Foreskin fibroblast (primary cell): ENCODE measurements at places on chromosomes 12 and 14.
A peak's percentile ranks its signal among the peaks of the same experiment; 100 is the strongest.

GRCh38 chr12:1907652-1908611, 10.5 kb downstream of the CACNA2D4 start:
- DNase-seq = no peak

DNA sequence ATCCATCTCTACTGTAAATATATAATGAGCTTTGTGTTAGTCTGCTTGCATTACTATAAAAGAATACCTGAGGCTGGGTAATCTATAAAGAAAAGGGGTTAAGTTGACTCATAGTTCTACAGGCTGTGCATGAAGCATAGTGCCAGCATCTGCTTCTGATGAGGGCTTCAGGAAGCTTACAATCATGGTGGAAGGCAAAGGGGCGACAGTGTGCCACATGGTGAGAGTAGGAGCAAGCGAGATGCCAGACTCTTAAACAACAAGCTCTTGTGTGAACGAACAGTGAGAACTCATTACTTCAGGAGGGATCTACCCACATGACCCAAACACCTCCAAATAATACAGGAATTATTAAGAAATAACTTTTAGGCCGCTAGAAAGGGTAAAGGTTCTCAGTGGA, 28.1 kb downstream of the APOBEC1 start:
- no peak for DNase-seq

DNA sequence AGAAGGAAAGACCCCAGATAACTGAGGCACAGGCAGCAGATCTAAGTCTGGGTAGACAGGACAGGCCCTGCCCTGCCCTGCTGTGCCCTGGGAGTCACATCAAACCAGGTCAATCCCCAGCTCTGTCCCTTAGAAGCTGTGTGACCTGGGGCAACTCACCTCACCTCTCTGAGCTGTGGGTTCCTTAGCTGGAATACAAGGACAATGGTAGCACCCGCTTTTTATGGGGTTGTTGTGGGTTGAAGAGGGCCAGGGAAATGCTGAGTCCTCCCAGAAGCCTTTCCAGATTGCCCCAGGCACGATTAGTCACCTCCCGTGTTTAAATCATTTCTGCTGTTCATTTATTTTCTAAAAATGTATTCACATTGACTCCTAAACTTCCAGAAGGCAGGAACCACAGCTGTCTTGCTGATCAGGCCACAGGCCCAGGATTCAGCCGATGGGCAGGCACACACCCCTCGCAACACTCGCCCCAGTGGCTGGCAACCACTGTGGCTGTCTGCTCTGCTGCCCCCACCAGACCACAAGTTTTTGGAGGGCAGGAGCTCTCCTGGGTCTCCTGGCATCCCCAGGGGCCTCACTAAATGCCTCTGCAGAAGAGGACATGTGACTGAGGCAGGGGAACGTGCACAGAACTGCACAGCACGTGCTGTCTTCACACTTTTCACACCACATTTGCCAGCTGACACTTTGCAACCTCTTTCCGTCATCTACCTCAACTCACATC, 3.0 kb downstream of the SELPLG start:
- peak; percentile 89 for DNase-seq

GRCh38 chr12:94193168-94193567, 44.8 kb downstream of the PLXNC1 start:
- no peak for DNase-seq

DNA sequence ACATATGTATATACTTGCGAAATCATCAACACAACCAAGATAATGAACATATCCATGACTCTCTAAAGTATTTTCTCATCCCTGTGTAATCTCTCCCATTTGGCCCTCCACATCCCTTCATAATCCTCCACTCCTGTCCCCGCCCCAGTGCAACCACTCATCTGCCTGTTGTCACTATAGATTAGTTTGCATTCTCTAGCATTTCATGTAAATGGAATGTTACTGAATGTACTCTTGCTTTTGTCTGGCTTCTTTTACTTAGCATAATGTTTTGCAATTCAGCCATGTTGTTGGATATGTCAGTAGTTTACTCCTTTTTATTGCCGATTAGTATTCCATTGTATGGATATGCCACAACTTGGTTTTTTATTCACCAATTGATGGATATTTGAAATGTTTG, 99.1 kb downstream of the BICD1 start:
- DNase-seq = no peak

GRCh38 chr12:13209436-13210235, 13.1 kb downstream of the EMP1 start:
- DNase-seq = peak; percentile 43

- peak; percentile 20 for DNase-seq
Observed at GRCh38 chr14:59463787-59464485, 1.2 kb downstream of the GPR135 start.

DNA sequence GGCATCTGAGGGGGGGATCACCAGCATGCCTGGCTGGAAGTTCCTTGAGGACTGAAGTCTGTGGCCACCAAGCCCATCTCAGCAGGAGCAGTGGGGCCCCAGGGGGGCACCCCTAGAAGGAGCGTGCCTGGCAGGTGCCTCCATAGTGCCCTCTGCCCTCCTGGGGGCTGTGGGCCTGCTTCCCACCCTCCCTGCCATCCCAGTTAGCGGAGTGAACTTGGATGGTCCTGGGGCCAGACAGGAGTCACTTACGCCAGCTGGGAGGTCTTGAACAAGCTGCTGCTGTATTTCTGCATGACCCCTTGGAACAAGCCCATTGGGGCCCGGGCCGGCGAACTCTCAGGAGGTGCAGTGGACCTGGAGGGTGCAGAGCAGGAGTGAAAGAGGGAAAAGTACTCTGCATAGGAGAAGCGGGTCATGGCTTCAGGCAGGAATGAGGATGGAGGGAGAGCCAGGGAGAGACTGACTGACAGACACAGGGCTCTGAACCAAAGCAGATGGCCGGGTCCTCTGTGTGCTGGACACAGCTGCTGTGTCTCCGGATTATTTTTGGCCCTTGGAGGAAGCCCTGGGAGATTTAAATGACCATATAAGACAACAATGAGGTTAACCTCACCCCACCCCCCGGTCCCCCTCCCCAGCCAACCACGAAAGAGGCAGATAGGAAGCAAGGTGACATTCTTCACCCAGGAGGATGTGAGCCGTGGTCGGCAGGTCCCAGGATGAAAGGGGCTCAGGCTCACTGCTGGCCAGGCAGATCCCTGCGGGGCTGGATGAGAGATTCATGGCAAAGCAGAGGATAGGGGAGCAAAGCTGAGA, 19.6 kb downstream of the ASB2 start:
- DNase-seq = no peak

DNA sequence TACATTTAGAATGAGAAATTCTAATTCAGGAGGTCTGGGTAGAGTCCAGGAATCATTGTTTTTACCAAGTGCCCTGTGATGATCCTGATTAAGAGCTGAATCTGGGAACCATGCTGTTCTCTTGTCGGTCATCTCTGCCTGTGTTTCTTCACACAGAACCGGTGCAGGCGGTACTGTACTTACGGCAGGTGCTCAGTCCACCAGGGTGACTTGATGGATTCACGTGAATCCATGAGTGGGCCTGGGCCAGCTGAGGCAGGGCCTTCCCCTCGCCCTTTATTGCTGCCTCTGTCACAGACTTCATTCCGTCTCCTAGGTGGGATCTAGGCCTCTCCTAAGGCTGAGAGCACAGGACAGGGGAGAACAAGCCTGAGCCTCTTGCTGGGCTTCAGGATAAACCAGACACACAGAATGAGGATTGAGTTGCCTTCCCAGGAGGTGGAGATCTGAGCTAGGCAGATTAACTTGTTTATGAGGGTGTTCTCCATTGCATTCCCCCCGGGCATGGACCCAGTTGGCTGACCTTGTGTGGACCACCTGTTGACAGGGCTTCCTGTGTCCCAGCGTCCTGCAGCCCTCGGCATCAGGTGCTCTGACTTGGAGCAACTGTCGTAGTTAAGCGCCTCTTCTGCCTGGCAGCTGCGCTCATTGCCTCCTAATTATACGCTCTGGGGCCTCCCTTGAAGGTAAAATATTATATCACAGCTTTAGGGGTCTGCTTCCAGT, 42.1 kb downstream of the B4GALNT3 start:
- no peak for DNase-seq

- no peak for DNase-seq
Observed at GRCh38 chr12:104591257-104591885, 134.6 kb downstream of the CHST11 start.

DNA sequence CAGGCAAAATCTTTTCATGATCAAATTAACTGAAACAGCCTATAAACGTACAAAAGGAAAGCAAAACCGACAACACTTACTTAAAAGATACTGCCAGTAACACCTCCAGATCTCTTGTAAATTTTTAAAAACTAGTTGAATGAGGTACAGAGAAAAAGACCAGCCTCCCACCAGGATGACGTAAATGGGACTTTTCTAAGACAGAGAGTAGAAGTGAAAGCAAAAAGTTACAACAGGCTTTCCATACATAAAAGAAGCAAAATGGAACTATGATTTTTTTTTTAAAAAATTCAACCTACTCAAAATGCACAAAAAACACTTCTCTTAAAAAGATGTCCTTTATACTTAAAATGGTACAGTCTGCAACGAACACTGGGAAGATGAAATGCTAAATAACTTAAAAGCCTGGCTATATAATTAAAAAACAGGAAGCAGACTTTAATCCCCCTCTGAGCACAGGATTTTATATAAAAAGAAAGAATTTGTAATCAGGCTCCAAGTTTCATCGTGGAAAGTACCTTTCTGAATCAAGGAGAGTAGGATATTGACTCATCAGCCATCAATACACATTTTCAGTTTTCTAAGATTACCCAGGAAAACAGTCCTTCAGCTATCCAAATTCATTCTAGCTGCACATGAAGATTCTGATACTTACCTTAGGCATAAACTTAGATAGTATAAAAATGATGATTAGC, 14.2 kb upstream of the MYO1A start:
- DNase-seq = no peak

- peak; percentile 4 for DNase-seq
Observed at GRCh38 chr12:67025543-67026114, 243.5 kb upstream of the CAND1 start.

GRCh38 chr12:41293011-41293410, 104.9 kb downstream of the PDZRN4 start:
- no peak for DNase-seq

DNA sequence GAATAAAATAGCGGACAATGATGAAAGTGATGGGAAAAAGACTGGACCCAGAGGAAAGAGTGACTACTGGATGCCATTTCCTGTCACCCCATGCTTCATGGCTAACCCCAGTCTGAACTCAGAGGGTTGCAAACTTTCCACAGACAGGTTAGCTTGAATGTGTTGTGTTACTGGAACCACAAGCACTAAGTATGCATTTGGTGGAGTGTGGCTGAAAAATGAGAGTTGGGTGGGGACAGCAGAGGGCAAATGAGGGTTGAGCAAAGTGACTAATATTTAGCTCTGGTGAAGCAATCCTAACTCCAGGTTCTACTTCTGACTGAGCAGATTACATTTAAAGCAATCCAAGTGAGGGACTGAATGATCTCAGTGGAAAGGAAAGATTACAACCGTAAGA, 1.6 kb downstream of the SLC16A7 start:
- peak; percentile 95 for DNase-seq

GRCh38 chr12:27711317-27711682, 668 bp downstream of the MRPS35 start:
- DNase-seq = no peak

DNA sequence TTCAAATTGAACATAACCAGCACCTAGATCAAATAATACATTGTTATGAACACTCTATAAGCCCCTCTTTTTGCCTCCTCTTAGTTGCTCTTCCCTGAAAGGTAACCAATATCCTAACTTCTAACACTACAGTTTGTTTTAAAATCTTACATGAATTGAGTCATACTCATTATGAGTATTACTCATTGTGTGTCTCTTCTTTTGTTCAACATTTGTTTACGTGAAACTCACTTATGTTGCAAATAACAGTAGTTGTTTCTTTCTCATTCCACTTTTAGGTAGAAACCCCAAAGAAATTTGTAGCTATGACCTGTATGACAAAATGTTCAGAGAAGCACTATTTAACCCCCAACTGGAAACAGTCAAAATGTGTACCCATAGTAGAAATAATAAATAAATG, 6.6 kb downstream of the LRRC9 start:
- DNase-seq = no peak

- DNase-seq = no peak
Observed at GRCh38 chr12:101566318-101566717, 28.5 kb upstream of the MYBPC1 start.

DNA sequence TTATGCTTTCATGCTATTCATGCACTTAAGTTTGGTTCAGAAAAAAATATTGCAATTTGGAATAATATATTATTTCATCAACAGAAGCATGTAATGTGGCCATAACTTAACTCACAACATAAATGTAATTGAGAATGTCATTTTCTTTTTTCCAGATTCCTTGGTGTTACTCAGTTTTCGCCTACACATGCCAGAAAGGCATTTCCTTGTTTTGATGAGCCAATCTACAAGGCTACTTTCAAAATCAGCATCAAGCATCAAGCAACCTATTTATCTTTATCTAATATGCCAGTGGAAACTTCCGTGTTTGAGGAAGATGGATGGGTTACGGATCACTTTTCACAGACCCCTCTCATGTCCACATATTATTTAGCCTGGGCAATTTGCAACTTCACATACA, 14.4 kb downstream of the TRHDE start:
- DNase-seq = peak; percentile 27

- no peak for DNase-seq
Observed at GRCh38 chr14:89990218-89990617, 34.5 kb downstream of the TDP1 start.

DNA sequence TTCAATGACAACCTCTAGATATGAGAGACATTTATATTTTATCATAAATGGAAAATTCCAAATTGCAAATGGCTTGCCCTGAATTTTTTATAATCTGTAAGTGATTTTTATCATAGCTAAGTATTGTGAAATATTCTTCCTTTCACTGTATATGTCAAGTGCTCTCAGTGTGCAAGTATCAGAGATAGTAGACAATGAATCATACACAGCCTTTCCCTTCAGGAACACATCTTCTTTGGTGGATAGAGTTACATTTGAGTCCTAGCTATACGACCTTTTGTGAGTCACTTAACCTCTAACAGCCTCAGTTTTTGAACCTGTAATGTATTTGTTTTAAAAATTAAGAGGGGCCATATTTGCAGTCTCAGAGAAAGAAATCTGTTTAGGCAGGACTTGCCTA, 350.7 kb upstream of the SEL1L start:
- DNase-seq = no peak

DNA sequence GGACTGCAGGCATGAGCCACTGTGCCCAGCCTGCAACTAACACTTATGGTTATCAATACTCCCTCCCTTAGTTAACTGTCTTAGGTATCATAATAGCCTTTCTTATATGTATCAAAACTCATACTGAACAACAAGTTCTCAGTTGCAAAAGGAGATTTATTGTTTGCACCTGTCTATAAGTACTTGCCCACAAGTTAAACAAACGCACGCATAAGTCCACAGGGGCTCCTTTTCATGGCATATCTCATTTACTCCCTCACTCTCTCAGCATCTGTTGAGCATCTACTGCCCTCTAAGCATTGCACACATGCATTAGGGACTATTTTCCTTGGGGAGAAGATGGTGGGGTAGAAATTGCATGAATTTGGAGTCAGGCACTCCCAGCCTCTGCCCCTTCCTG, 46.7 kb upstream of the CORO1C start:
- DNase-seq = no peak

DNA sequence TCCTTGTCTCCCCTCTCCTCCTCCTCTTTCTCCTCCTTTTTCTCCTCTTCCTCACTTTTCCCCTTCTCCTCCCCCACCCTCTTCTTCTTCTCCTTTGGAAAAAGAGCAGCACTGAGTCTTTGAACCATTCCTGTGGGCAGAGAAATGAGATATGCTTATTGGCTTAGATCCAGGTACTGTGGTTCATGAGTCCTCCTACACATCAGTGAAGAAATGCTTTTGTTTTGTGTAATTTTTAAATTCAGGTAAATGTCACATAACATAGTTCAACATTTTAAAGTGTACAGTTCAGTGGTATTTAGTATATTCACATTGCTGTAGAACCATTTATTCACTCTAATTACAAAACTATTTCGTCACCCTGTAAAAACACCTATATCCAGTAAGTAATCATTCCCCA, 402.1 kb downstream of the AACS start:
- DNase-seq = no peak
